Renal cortex interstitium (tissue), 15 donors: ENCODE measurements at places on chromosomes 3 and 15. TPM values are rescaled to one million over a fixed set of nuclear protein-coding genes. Genes with fewer than 3 reads are reported as not detected.

DNA sequence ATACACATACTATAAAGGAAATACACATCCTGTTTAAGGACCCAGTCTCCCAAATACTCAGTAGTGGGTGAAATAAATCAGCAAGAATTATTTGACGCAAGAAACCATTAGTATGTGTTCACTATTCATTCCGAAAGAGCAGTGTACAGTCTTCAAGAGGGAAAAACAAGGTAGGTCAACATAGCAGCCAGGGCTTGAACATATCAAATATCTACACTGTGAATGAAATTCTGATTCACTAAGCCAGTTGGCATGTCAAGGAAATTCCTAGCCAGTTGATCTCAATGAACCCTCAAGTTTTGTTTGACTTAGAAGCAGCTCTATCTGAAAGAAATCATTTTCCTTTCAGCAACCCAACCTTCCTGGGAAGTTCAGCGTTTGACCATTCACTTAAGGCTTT, 99.0 kb downstream of the CNTN3 start:
- no peak for DNase-seq

GRCh38 chr3:88137836-88138235, 11.9 kb upstream of the C3orf38 start:
- no peak for DNase-seq

DNA sequence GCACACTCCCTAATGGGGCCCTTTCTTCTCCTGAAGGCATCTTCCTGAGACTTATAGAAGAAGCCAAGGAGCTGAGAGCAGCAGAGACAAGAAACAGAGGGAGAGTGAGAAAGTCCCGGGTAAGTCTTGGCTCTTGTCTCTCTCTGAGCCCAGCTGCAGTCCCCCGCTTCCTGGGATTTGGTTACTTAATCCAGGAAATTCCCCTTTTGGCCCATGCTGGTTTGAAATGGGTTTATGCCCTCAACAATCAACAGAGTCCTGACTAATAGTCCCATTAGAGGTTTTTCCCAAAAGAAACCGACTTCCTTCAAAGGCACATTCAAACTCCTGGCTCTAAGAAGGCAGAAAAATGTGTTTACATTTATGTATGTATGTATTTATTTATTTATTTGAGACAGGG, 22.0 kb downstream of the TMEM158 start:
- no peak for DNase-seq

GRCh38 chr3:44915702-44916438, 41.5 kb downstream of the TGM4 start:
- DNase-seq = no peak

GRCh38 chr3:125143982-125144652, 68.4 kb downstream of the SLC12A8 start:
- no peak for DNase-seq

- no peak for DNase-seq
Measured at GRCh38 chr3:71360764-71361163, 222.8 kb downstream of the FOXP1 start.

GRCh38 chr3:27978440-27978839, 256.3 kb upstream of the EOMES start:
- DNase-seq = no peak

DNA sequence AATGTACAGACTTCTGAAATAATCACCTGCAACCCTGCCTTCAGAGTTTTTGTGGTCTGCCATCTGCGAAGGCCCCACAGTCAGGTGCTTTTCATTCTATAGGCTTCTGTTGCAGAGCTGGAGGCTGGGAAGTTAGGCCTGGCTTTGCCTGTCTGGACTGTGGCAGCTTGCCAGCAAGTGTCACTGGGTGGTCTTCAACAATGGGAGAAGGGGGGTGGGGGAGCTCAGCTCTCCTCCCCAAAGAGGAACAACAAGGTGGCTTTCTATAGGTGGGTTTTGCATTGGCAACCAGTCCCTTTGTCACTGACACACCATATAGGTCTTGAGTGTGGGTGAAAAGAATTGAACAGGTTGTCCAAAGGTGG, 7.3 kb downstream of the BOC start:
- DNase-seq = no peak

Gene FSIP1
- 2.6 TPM for polyA plus RNA-seq

Gene FBXL2
- polyA plus RNA-seq = 24.6 TPM

Gene SMCO1
- polyA plus RNA-seq = not detected

Gene DLEC1
- 0.82 TPM for polyA plus RNA-seq

Gene CLDN16
- 31.9 TPM for polyA plus RNA-seq
